ENCODE measurements at places on chromosomes 2 and 18. TPM values are rescaled to one million over a fixed set of nuclear protein-coding genes. Genes with fewer than 3 reads are reported as not detected.

DNA sequence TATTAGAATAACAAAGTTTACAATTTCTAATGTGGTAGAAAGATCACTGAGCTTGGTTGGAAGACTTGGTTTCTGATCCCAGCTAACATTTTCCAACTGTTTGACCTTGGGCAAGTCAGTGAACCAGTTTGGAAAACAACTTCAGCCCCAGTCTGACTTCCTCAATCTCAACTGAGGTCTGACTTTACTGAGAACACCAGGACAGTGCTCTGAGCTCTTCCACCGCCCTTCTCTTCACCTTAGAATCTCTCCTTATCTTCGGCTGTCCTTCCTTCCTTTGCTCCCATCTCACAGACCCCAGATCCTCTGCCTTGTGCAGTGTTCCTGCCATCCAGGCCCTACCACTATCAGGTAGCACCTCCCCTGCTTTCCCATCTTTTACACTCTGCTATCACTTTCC lies 193.8 kb upstream of the SP5 start:
- DNase-seq = no peak

FEV gene
- total RNA-seq = not detected

DNA sequence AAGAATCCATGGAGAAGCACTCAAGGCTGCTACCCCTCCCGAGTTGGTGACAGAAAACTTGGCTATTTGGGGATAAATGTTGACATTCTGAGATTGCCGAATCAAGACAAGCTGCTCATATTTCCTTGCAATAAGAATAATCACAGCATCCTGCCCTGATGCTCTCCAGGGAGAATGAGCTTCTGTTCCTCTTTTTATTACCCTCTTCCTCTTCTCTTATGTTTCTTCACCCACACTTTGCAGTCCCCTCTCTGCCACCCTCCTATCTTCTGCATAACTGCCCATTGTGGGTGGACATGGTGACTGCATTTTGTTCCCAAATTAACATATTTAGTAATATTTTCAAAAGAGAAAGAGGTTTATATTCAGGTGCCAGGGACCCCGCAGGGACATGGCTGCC lies 11.9 kb upstream of the MSGN1 start:
- no peak for DNase-seq

TUBA4B gene
- not detected for total RNA-seq

HJURP gene
- total RNA-seq = 30.9 TPM

VWA3B gene
- not detected for total RNA-seq

GRCh38 chr2:149082079-149082478 lies 43.6 kb downstream of the LYPD6B start:
- no peak for DNase-seq

DNA sequence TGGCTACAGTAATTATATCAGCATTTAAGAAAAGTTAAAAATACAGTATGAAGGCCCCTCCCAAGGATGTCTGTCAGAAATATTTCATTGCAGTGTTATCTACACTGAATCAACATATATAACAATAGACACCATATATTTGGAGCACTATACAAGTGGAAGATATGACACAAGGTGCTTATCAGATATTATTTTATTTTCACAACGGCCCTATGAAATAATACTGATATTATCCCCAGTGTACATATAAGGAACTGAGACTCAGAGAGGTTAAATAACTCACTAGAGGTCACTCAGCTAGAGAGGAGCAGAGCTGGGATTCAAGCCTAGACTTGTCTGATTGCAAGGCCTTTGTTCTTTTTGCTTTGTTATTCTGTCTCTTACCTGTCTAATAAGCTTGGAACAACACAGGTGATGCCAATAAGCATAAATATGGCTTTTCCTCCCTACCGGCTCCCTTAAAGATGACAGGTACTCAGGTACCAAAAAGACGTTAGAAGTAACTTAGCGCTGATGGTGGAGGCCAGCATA lies 4.7 kb upstream of the SLC40A1 start:
- DNase-seq = no peak

GRCh38 chr2:218023636-218024035 lies 20.8 kb upstream of the TNS1 start:
- no peak for DNase-seq

DNA sequence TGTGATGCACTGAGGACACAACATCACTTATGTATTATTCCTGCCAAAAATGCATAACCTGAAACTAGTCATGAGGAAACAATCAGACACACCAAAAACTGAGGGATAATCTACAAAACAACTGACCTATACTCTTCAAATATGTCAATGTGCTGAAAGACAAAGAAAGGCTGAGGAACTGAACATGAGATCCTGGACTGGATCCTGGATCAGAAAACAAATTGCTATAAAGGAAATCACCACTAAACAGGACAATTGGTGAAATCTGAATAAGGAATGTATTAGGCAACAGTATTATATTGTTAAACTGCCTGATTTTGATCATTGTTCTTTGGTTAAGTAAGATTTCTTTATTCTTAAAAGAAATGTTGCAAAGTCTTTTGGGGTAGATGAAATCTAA lies 28.8 kb downstream of the CUL3 start:
- no peak for DNase-seq

DNA sequence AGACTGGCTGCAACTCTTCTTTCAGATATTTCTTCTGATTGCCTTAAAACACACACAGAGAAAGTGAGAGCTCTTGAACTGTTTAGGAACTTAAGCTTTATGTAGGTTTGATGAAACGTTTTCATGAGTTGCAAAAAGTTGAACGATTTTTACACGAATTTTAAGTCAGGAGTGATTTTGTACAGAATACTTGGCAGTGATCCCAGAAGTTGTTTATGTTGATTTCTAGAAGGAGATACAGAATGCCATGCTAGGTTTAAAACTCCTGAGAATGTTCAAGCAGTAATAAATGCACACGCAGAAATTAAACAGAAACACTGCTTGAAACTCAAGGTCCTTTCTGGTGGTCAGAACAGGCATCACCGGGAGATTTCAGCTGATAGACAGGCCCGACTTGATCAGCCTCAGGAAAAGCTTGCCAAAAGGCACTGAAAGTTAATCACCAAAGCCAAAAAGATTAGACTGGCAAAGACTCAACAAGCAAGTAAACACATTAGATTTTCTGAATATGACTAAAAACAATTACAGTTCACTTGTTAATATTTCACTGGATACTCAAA lies 123.1 kb downstream of the SOCS6 start:
- DNase-seq = no peak

GRCh38 chr2:133836691-133837345 lies 268.6 kb upstream of the NCKAP5 start:
- no peak for DNase-seq

CFAP53 gene
- 0.18 TPM for total RNA-seq

GRCh38 chr2:27808984-27809383 lies 37.5 kb downstream of the MRPL33 start:
- DNase-seq = no peak

GRCh38 chr18:22691946-22692710 lies 241.0 kb upstream of the RBBP8 start:
- no peak for DNase-seq

- DNase-seq = no peak
Measured at GRCh38 chr18:44533071-44533470, 147.6 kb upstream of the SETBP1 start.

DNA sequence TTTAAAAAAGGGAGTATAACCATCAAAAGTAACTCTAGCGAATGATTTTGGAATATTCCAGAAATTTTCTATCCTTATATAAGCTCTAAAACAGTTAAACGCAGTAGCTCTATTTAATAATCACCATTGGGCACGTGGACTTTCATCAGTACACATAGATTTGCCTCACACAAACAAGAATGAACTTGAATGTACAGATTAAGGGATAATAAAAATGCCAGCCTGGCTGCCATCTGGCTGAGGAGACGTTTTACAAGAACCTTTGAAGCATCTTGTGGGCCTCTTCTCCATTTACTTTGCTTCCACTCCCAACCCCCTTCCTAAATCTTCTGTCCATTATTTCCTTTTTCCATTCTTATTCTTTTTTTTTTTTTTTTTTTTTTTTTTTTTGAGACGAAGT lies 47.2 kb downstream of the AGAP1 start:
- no peak for DNase-seq

DNA sequence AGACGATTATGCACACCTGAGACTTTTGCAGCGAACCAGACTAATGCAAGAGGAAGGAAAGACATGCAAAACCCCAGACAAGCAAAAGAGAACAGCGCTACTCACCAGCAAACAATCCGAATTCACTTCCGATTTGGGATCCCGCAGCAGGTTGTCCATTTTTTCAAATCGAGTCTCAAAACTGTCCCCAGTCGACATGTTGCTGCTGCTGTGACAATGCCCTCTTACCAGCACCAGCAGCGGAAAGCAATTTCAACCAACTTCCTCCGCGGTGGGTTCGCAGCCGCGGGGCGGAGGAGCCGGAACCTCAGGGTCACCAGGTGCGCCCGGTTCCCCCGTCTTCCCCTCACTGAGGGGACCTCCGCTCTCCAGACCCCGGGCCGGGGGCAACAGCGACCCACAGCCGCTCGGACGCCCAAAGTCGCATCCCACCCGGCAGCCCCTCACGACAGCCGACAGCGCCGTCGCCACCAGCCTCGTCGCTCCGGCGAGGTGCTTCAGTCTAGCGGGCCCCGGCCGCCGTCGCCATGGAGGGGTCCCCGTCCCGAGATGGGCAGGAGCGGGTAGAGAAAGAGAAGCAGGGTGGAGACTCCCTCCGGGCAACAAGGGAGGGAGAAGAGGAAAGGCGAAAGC lies 784 bp downstream of the ROCK1 start:
- no peak for DNase-seq

- no peak for DNase-seq
Measured at GRCh38 chr18:54453996-54454395, 96.3 kb downstream of the C18orf54 start.

DNA sequence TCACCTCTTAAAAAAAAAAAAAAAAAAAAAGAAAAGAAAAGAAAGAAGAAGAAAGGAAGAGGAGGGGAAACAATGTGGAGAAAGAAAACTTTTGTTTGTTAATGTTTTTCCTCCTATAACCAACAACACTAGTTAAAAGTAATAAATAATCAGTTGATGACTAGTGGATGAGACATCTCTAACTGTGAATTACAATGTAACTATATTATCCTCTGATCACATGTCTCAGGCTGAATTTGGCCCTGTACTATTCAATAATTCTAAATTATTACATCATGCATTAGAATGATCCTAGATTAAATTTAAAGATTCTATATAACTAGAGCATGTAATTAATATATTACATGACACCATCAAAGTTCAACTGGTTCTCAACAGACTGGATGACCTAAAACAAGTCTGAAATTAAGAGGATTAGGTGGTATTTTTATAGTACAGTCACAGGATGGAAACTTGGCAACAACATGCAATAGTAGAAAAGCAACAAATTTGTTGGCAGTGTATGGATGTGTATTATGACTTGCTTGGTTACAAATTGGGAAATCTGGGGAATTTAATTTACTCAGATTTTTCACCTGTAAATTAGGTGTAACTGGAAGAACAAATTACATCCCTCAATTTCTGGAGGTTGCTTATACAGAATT lies 269.3 kb upstream of the SETBP1 start:
- DNase-seq = no peak

DNA sequence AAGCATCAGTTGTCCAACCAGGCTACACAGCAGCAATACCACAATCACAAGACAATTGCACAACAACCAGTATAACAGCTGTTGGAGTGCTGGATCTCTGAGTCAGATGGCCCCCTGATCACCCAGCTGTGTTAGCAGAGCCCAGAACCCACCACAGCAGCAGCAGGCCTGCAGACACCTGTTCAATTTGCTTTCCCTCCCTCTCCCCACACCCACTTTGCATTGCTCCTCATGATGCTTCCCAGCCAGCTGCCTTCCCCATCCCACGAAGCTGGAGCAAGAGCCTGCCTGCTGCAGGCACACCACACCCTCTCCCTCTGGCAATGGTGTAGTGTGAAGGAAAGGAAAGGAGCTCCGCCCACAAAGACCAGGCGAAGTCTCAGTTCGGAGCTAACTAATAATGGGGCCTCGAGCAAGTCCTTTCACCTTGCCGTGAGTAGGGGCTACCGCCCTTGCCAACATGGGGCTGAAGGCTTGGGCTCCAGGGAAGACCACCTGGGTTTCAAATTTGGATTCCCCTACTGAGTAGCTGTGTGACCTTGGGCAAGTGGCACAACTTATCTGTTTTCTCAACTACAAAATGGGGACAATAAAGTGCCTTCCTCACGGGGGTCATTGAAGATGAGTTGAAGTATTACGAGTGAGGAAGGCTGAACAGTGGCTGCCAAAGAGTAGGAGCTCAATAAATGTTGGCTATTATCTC lies 19.4 kb upstream of the ZBTB7C start:
- no peak for DNase-seq

MAP3K19 gene
- total RNA-seq = not detected

GRCh38 chr2:231614559-231615057 lies 21.9 kb downstream of the TEX44 start:
- no peak for DNase-seq

SLC38A11 gene
- total RNA-seq = not detected

GRCh38 chr18:9091066-9091476 lies 11.4 kb upstream of the NDUFV2 start:
- DNase-seq = no peak

TUBA3D gene
- total RNA-seq = not detected

GRCh38 chr2:170578606-170579005 lies 136.5 kb upstream of the SP5 start:
- no peak for DNase-seq

GRCh38 chr2:232073026-232073425 lies 111.5 kb downstream of the DIS3L2 start:
- peak; percentile 45 for DNase-seq

DNA sequence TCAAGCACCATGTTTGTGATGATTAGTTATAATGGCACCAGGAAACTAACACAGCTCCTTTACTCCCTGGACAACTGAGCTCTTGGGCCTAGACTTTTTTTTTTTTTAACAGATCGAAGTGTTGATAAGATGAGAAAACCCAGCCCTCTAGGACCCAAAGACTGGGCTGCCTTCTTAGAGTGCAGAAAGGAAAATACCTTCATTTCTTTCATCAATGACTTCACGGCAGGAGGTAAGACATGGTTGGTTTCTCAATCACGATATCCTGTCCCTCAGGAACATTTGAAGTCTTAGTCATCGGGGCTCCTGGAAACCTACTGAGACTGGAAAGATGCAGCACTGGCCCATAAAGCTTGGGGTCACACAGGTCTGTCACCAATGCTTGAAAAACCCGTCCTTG lies 84.7 kb downstream of the TNFRSF11A start:
- DNase-seq = no peak

- DNase-seq = peak; percentile 51
Measured at GRCh38 chr2:36663851-36664695, 32.4 kb upstream of the VIT start.

DNA sequence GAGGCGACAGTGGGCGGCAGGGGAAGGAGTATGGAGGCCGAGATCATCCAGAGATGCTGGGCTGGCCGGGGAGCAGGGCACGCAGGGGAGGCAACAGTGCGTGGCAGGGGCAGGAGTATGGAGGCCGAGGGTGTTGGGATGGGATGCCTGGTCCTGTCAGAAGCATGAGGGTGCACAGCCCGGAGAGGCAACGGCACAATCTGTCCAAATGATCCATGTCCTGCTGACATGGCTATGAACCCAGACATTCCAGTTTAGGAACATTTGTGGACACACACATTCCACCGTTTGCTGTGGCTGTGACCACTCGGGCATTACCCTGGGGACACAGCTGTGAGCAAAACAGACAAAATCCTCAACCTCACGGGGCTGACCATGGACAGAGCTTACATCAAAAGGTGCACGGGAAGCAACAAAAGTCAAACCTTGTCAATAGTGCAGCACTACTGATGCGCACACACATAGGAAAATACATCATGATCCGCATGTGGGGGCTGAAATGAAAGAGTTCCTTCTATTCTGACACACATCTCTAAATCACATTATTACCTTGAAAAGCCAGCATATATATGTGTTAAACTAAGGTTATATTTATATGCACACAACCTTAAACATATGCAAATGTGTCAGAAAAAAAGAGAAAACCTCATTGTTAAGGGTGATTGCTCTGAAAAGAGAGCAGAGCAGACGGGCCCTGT lies 144.0 kb upstream of the GPC1 start:
- DNase-seq = no peak
